ENCODE measurements at places on chromosomes 6 and 20.

- DNase-seq = no peak
These were observed 14.8 kb downstream of the DDRGK1 start for GRCh38 chr20:3189561-3190131.

- DNase-seq = no peak
These were observed 117.9 kb downstream of the JARID2 start for GRCh38 chr6:15363523-15364400.

DNA sequence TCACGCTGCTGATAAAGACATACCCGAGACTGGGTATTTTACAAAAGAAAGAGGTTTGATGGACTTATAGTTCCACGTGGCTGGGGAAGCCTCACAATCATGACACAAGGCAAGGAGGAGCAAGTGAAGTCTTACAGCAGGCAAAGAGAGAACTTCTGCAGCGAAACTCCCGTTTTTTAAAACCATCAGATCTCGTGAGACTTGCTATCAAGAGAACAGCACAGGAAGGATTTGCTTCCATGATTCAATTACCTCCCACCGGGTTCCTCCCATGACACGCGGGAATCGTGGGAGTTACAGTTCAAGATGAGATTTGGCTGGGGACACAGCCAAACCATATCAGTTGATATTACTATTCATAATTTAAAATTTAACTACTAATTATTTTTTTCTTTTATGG lies 157.3 kb upstream of the ATXN1 start:
- no peak for DNase-seq

- no peak for DNase-seq
These were observed 29.7 kb downstream of the VPS52 start for GRCh38 chr6:33241968-33242367.

GRCh38 chr20:23659989-23660837 lies 22.5 kb upstream of the CST3 start:
- DNase-seq = no peak

DNA sequence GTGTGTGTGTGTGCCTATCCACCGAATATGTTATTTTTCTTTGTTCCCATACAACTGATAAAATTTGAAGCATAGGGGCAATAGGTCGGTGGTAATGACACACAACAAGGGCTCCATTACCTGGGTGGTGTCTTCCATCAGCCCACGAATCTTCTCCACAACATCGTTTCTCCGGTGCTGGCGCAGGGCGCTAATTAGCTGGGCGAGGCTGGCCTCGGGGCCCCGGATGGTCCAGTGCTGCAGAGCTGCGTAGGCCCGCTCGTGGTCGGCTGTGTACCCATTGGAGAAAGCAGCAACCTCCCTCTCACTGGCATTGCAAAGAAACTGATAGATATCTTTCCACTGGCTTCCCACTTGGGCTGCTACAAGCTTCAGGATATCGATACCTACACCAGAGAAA lies 56.6 kb downstream of the TNFRSF21 start:
- no peak for DNase-seq

- no peak for DNase-seq
These were observed 339.9 kb upstream of the RNF217 start for GRCh38 chr6:124622351-124622750.

GRCh38 chr6:159978291-159979135 lies 9.6 kb downstream of the IGF2R start:
- peak; percentile 19 for DNase-seq

DNA sequence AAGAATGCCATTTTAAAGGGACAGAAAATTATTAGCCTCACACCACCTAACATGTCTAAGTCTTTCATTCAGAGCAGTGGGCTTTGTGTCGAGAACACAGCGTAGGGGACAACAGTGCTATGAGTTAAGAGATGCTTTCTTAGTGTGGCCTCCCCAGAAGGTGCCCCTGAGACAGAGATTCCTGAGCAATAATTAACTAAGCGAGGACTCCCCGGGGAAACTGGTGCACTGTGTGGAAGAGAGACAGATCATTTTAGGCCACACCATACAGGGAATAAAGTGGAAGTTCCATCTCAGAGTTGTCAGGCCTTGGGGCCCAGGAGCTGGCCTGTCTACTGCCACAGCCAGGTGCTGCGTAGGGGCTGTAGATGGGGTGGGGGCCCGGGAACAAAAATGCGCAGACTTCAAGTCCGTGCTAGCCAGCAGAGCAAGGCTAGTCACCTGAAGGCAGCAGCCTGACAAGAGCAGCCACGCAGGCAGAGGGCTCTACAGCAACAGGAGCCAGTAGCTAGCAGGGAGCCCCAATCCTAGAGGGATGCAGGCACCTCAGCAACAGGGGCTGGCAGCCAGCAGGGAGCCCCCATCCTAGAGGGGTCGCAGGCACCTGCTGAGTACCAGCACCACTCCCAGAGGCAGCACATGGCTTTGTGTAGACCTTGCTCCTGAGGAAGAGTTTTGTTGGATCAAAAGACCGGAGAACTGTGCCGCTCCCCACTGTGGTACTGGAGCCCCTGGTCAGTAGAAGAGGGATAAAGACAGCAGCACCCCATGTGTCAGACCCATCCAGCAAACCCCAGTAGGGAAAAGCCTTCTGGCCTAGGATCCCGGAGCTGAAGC lies 63.0 kb upstream of the NXT1 start:
- no peak for DNase-seq

DNA sequence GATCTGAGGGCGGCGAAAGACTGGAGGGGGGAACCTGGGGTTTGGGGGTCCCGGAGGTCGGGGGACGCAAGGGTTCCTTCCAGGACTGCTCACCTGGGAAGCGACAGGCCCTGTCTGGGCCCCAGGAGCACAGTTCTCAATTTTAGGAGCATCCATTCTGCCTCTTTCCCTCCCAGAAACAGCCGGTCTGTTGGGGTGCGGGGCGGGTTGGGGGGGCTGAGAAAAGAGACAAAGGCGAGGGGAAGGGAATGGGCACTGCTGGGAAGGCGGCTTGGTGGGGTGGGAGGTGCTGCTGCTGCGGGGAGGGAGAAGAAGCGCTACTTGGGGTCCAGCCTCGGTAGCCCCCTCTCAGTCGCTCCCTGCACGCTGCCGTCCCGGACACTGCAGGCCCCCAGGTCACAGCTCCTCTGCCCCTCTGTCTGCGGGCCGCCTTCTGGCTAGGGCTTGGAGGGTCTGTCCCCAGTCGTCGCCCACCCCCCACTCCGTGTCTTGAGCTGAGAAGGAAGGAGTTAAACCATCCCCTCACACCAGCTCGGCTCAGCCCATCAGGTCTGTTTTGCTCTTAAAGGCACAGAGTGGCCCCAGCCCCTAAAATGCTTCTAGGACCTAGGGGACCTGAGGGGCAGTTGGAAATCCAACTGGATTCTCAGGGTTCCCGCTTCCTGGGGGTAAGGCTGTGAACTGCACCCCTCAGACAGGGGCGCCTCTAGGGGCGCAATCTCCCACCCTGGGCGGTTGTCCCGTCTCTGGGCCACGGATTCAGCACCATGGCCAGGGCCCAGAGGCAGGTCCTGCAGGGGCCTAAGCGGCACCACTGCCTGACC lies 690 bp downstream of the GDAP1L1 start:
- DNase-seq = no peak

- DNase-seq = no peak
These were observed 69.3 kb downstream of the PTPN1 start for GRCh38 chr20:50579511-50579910.

- DNase-seq = no peak
These were observed 10.6 kb downstream of the SFT2D1 start for GRCh38 chr6:166331503-166332415.

All from memory B cell (primary cell).